Osteoblast (primary cell): ENCODE measurements at places on chromosomes 12 and 14. TPM values are rescaled to one million over a fixed set of nuclear protein-coding genes. Genes with fewer than 3 reads are reported as not detected.

- H3K27ac ChIP-seq = no peak overlapping the region
- no peaks in the 10 kb centered on the region for H3K36me3 ChIP-seq
- no peak overlapping the region for H3K4me3 ChIP-seq
- H3K4me1 ChIP-seq = peaks cover 6% of the 10 kb centered on the region
Observed at GRCh38 chr12:27808841-27809240, 28.8 kb upstream of the MANSC4 start.

DNA sequence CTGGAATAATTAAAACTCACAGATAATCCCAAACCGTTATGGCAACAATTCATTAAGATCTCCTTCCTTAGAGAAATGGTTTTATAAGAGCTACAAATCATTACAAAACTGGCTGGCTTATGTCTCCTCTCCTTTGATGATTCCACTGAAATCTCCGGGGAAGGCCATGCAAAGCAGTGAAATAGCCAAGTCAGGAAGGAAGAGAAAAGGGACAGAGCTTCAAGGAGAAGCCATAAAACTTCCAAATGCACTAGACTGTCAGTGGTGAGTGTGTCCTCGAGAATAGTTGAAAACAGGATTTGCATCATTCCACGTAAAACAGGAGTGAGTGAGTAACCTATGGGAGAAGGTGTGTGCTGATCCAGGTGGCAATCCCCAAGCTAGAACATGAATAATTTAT, 330.0 kb downstream of the DIO2 start:
- H3K27ac ChIP-seq = no peak overlapping the region
- H3K36me3 ChIP-seq = no peaks in the 10 kb centered on the region
- no peaks in the 10 kb centered on the region for H3K27me3 ChIP-seq

- H3K27me3 ChIP-seq = no peaks in the 10 kb centered on the region
- H3K4me1 ChIP-seq = no peaks in the 10 kb centered on the region
- peak; percentile 11 for DNase-seq
- H3K36me3 ChIP-seq = no peaks in the 10 kb centered on the region
Observed at GRCh38 chr12:3084742-3085141, 7.6 kb downstream of the TSPAN9 start.

Gene GYS2
- total RNA-seq = not detected in 2 replicates

DNA sequence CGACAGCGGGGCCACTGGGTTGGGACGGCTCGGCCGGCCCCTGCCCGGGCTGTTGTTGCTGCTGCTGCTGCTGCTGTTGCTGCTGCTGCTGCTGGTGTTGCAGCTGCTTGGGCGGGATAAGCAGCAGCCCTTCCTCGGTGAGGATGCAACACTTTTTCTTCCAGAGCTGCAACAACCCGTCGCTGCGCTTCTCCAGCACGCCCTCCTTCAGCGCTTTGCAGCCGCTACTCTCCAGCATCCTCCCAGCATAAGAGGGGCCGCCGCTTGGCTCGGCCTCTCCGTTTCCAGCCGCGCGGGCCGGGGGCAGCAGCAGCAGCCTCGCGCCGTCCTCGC, 529 bp downstream of the PHLDA1 start:
- H3K27me3 ChIP-seq = no peaks in the 10 kb centered on the region
- peak overlapping the region; percentile 96 for H3K4me3 ChIP-seq
- peaks cover 19% of the 10 kb centered on the region for H3K36me3 ChIP-seq
- peak overlapping the region; percentile 93 for H3K27ac ChIP-seq
- DNase-seq = peak; percentile 35

DNA sequence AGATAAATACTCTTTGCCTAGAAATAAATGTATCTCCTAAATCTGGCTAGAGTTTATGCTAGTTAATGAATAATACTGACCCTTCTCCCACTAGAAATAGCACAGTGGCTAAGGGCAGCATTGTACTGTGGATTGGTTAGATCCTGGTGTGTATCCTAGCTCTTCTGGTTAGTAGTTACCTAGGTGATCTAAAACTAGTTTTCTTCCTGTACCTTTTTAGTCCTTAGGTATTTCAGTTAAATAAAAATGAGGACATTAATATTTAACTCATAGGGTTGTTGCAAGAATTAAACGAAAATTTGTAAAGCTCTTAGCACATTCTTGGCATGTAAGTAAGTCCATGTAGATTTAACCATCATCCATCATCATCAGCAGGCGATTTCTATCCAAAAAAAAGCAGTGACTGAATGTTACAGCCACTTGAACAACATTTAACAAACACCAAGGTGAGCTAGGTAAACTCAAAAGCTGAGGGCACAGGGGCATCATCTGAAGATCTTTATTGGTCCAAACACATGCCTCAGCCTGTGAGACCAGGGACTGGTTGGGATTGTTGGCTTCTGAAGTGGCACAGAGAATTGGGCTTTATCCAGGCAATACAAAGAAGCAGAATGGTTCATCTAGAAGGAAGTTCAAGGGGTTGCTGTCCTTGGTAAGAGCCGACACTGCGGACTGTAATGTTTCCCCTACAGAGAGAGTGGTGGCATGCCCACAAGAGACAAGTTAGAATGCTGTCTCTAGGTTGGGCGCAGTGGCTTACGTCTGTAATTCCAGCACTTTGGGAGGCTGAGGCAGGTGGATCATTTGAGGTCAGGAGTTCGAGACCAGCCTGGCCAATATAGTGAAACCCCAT, 100.8 kb downstream of the GAS2L3 start:
- H3K27ac ChIP-seq = no peak overlapping the region
- no peak for DNase-seq

- no peaks in the 10 kb centered on the region for H3K36me3 ChIP-seq
- DNase-seq = peak; percentile 49
- H3K27ac ChIP-seq = no peak overlapping the region
- peaks cover 3% of the 10 kb centered on the region for H3K4me1 ChIP-seq
- H3K4me3 ChIP-seq = no peak overlapping the region
- H3K27me3 ChIP-seq = no peaks in the 10 kb centered on the region
Observed at GRCh38 chr14:96512602-96513397, 10.6 kb downstream of the PAPOLA start.

Gene TOMM20L
- not detected in 2 replicates for total RNA-seq

GRCh38 chr12:92098594-92099380, 46.9 kb downstream of the BTG1 start:
- no peaks in the 10 kb centered on the region for H3K36me3 ChIP-seq
- no peaks in the 10 kb centered on the region for H3K27me3 ChIP-seq
- H3K4me1 ChIP-seq = peaks cover 23% of the 10 kb centered on the region
- no peak overlapping the region for H3K4me3 ChIP-seq
- no peak overlapping the region for H3K27ac ChIP-seq
- DNase-seq = no peak

GRCh38 chr14:104103061-104103445, 17.6 kb downstream of the ASPG start:
- H3K27ac ChIP-seq = no peak overlapping the region
- H3K4me3 ChIP-seq = no peak overlapping the region
- no peaks in the 10 kb centered on the region for H3K4me1 ChIP-seq
- H3K36me3 ChIP-seq = no peaks in the 10 kb centered on the region
- no peak for DNase-seq

GRCh38 chr14:68195126-68195525, 375.5 kb downstream of the RAD51B start:
- no peak overlapping the region for H3K4me3 ChIP-seq
- H3K27ac ChIP-seq = no peak overlapping the region
- DNase-seq = no peak
- peaks cover 7% of the 10 kb centered on the region for H3K4me1 ChIP-seq
- no peaks in the 10 kb centered on the region for H3K27me3 ChIP-seq

Gene OR6C70
- total RNA-seq = not detected in 2 replicates

Gene KRT3
- not detected in 2 replicates for total RNA-seq

Gene CISTR
- total RNA-seq = not detected in 2 replicates

Gene LTB4R
- 1.2 and 1.8 TPM in 2 replicates for total RNA-seq

Gene FAM186B
- 0.59 and 0.72 TPM in 2 replicates for total RNA-seq

GRCh38 chr12:91140026-91140931, 29.0 kb upstream of the LUM start:
- peaks cover 63% of the 10 kb centered on the region for H3K4me1 ChIP-seq
- no peaks in the 10 kb centered on the region for H3K36me3 ChIP-seq

Gene PIGH
- total RNA-seq = 15.3 and 16.3 TPM in 2 replicates
